ENCODE measurements at places on chromosomes 13 and 19. TPM values are rescaled to one million over a fixed set of nuclear protein-coding genes. Genes with fewer than 3 reads are reported as not detected.

GRCh38 chr13:59000770-59001169 lies 1163.0 kb downstream of the DIAPH3 start:
- no peaks in the 10 kb centered on the region for H3K4me1 ChIP-seq
- no peak for DNase-seq
- H3K27ac ChIP-seq: no peak overlapping the region
- no peaks in the 10 kb centered on the region for H3K36me3 ChIP-seq
- no peaks in the 10 kb centered on the region for H3K27me3 ChIP-seq

- H3K27ac ChIP-seq: no peak overlapping the region
- DNase-seq: no peak
- H3K27me3 ChIP-seq: no peaks in the 10 kb centered on the region
- no peaks in the 10 kb centered on the region for H3K36me3 ChIP-seq
- no peak overlapping the region for H3K4me3 ChIP-seq
- no peaks in the 10 kb centered on the region for H3K4me1 ChIP-seq
Measured at GRCh38 chr13:50700664-50701305, 142.7 kb downstream of the DLEU7 start.

- DNase-seq: no peak
- H3K27me3 ChIP-seq: no peaks in the 10 kb centered on the region
- no peaks in the 10 kb centered on the region for H3K4me1 ChIP-seq
- no peak overlapping the region for H3K4me3 ChIP-seq
Measured at GRCh38 chr13:106238690-106239089, 296.8 kb downstream of the EFNB2 start.

- H3K27me3 ChIP-seq: no peaks in the 10 kb centered on the region
- no peaks in the 10 kb centered on the region for H3K36me3 ChIP-seq
- H3K4me1 ChIP-seq: no peaks in the 10 kb centered on the region
- no peak overlapping the region for H3K27ac ChIP-seq
- no peak for DNase-seq
Measured at GRCh38 chr13:62305756-62306155, 890.1 kb upstream of the PCDH20 start.

Gene METTL21C
- total RNA-seq: not detected

Gene SLC15A1
- 0.10 TPM for total RNA-seq
